Suppressor macrophage treated with lipopolysaccharide for 4 hours (primary cell): ENCODE measurements at places on chromosomes 1 and 21.

GRCh38 chr1:32380057-32380456, 14.2 kb downstream of the BSDC1 start:
- no peak for DNase-seq

DNA sequence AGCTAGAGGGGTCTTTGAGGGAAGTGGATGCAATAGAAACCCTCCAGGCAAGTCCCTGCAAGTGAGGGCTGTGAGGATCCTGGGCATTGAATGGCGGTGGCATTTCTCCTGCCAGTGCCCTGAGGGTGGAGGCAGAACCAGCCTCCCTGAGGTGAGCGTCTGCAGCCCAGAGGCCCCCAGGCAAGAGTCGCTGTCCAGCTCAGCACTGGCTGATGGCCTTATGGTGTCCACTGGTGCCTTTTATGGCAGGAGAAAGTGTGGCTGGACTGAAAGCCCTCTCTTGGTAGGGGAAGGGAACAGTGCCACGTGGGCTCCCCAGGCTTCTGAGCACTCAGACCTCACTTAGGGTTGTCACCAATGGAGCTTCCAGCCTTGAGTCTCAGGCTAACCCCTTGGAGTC, 77.3 kb downstream of the SH3BGR start:
- no peak for DNase-seq

GRCh38 chr21:45391743-45392572, 13.0 kb upstream of the COL18A1 start:
- DNase-seq = no peak

GRCh38 chr1:67491280-67491679, 61.1 kb upstream of the SERBP1 start:
- DNase-seq = no peak

DNA sequence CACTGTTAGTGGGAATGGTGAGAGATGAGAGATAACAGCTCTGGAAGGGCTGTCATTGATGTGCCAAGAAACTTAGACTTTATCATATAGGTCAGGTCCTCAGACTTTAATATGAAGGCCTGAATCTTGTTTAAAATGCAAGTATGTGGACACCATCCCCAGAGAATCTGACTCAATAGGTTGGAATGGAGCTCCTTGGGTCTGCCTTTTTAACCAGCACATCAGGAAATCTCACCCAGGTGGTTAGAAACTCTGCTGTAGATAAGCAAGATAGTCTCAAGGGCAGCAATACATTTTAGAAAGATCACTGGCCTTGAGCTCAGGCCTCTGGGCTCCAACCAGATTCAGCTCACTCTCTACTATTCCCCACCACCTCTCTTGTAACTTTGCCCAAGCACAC, 180.4 kb downstream of the SLC44A5 start:
- no peak for DNase-seq

DNA sequence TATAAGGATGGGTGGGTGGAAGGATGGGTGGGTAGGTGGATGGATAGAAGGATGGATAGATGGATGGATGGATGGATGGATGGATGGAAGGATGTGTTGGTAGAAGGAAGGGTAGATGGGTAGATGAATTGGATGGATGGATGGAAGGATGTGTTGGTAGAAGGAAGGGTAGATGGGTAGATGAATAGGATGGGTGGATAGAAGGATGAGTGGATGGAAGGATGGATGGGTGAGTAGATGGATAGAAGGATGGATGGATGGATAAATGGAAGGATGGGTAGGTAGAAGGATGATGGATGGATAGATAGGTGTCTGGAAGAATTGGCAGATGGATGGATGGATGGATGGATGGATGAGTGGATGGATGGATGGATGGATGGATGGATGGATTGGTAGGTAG, 6.0 kb downstream of the MASP2 start:
- DNase-seq = no peak

DNA sequence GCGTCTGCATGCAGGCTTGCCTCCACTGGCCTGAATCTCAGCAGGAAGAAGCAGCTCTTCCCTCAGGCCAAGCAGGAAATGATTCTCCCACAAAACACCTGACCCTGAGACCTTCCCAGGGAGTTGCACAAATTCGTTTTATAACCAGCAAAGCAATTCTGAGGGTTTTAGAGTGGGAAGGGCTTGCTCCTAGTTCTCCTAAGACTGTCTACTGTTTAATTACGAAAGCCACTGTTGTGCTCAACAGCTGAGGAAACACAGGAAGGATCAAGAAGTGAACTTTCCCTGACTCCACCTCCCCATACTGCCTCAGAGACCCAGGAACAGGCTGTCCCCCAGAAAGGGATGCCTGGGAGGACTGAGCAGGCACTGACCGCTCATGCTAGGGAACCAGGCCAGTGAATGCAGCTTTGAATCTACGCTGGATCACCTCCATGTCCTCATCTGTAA, 37.0 kb upstream of the PUM1 start:
- DNase-seq = peak; percentile 86

- DNase-seq = no peak
Measured at GRCh38 chr1:115134231-115134630, 44.9 kb upstream of the TSPAN2 start.

DNA sequence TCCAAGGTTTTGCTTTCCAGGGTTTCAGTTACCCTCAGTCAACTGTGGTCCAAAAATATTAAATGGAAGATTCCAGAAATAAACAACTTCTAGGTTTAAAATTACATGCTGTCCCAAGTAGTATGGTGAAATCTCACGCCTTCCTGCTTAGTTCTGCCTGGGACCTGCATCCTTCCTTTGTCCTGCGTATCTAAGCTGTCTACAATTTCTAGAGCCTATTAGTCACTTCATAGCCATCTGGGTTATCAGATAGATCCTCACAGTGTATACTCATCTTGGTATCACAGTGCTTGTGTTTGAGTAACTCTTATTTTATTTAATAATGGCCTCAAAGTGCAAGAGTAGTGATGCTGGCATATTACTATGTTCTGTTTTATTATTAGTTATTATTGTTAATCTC, 157.7 kb downstream of the ROR1 start:
- no peak for DNase-seq

DNA sequence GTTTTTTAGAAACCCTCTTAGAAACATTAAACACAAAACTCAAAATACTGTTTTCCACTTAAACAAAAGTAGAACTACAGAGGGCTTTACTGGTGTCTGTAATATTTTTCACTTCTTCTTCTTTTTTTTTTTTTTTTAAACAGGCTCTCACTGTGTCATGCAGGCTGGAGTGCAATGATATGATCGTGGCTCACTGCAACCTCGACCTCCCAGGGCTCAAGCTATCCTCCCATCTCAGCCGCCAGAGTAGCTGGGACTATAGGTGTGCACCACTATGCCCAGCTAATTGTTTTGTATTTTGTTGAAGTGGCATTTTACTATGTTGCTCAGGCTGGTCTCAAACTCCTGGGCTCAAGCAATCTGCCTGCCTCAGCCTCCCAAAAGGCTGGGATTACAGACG, 194.8 kb downstream of the DAB1 start:
- DNase-seq = no peak

DNA sequence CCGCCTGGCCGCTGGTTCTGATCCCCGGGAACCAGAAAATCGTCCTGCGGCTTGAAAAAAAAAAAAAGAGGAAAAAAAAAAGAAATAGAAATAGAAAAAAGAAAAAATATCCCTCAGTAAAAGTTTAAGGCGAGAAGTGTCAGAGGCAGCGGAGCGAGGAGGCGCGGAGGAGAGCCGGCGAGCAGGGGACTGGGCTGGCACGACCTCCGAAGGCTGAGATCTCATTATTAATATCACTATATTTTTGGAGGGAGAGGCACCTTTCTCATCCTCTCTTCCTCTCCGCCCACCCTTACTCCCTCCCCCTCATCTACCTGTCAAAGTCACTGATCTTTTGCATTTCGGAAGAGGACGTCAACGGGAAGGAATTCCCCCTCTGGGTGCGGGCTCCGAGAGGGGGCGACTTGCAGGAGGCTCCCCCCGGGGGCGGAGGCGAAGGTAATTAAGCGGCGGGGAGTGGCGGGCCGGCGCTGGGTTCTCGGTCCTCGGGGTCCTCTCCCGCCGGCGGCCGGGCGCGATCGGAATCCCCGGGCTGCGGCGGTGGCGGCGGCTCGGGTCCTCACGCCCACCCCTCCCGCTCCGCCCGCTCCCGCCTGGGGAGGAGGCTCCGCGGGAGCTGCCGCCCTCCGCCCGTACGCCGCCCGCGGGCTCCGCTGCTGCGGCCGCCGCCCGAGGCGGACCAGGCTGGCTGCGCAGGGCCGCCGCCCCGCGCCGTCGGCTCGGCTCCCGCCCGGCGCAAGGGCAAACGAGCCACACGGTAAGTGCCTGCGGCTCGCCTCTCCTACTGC, at the start of gene NTNG1:
Gene NTNG1 (plus strand): TSS at position 337 of the 788 bp plus-strand sequence.
- DNase-seq = peak; percentile 5

DNA sequence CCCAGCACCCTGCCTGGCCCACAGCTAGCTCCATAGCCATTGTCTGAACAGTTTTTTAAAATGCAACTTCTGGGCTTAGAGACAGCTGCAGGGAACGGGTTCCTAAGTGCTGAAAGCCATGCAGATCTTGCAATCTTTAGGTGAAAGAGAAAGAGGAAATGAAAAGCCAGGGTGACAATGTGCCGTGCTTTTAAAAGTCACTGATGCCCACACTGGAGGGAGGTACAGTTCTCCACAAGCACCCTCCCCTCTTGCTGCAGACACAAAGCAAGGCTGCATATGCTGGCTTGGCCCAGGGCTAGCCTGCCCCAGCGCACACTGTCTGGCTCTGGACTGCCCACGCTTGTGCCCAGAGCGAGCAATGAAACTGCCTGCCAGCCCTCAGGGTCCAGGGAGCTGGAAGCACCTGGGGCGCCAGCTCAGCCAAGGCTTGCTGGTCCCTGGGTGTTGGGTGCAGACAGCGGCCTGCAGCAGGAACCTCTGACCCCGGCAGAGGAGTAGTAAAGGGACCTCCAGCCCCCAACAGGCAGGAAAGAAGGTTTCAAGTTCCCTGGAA, 70.4 kb downstream of the AJAP1 start:
- DNase-seq = no peak

DNA sequence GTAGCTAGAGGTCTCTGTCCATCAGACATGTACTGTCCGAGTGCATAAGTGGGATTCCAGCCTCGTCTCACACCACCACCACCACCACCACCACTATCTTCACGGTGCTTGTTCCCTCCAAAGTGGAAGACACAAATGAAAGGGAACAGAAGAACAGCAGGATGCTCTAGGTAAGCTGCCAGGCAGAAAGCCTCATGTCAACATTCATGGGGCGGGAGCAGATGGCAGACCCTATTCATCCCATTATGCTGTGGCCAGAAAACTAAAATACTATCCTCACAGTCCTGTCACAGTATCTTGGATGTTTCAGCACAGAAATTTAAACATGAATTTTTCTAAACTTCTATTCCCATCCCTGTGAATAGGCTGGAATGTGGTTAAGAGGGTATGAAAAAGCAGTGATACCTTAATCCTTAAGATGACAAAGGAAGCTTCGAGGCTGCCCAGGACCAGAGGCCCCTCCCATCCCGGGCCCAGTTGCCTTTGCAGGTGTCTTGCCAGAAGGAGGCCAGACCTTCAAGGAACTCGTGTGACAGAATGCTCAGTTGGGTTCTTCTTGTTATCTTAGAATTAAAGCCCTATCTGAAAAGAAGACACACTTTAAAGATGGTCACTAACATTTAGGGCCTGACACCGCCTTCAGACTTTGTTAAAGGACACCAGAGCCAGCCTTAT, 24.7 kb downstream of the APCS start:
- no peak for DNase-seq

DNA sequence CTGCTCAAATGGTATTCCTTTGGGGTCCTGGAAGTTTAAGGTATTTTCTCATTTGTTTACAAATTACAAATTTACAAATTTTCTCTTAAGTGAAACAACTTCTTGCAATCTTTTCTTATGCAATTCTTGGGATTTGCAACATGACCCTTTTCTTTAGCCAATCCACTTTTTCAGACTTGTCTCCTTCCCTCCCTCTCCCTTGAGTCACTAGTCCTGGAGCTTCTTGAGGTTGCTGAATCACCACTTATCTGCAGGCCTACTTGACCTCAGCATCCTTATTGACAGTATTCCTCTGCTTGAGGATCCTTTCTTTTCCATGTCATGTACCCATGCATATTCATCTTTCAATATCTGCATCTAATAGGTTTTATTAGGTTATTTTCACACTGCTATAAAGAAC, 302.8 kb upstream of the ADAMTS5 start:
- peak; percentile 15 for DNase-seq

GRCh38 chr21:41801321-41802197, 34.7 kb upstream of the RIPK4 start:
- DNase-seq = peak; percentile 30

GRCh38 chr1:183651612-183652011, 1.5 kb downstream of the APOBEC4 start:
- DNase-seq = no peak

GRCh38 chr1:116871779-116872146, 38.0 kb upstream of the PTGFRN start:
- DNase-seq = no peak

DNA sequence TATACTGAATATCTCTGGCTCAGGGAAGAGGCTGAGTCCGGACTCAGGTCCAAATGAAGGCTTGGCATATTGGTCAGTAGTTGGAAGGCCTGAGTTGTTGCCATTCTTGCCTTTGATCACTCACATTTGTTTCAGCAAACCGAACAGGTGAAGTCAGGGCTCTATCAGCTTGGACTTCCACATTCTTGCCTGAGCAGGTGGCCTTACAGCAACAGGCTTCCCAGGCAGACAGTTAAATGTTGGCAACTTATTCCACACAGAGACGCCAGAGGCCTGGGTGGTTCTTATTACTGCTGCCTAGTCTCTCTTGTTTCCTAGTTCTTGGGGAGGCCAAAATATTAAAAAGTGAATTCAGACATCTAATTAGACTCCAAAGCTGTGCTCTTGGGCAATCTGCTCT, 36.6 kb downstream of the XCL2 start:
- no peak for DNase-seq

DNA sequence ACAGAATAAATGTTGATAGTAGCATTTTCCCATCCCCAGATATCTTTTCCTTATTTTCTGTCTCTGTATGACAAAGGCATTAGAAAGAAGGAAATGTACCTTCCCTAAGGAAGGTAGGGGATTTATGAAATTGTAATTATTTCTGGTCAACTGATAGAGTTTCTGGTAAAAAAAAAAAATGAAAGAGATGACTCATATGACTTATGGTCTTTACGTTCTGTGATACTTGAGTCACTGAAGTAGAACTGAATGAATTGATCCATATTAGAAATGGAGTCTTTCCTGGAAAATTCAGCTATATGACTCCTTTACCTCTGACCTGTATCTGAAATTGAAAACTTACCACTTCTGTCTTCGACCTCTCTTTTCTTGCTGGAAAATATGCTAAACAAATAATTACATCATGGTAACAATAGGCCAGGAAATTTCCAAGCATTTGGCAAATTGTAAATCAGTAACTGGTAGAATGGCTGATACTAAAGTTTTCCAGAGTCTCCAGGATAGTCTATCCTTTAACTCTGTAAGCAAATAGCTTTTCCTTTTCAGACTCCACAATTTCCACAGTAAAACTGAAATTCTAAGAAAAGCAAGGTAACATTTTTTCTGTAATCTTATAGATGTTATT, 364.3 kb upstream of the PTBP2 start:
- peak; percentile 2 for DNase-seq
